Activated T-helper 1 cell treated with anti-CD3 and anti-CD28 coated beads, Interleukin-12 subunit alpha, Interleukin-12 subunit beta, Interleukin-2, Interleukin-4 antibody, amounts not matched to agents 30 ng/mL and 10 ng/mL and 1 ng/mL, durations not matched to agents 14 hours and 24 hours and 36 hours (primary cell): ENCODE measurements at places on chromosomes 2 and 18.

DNA sequence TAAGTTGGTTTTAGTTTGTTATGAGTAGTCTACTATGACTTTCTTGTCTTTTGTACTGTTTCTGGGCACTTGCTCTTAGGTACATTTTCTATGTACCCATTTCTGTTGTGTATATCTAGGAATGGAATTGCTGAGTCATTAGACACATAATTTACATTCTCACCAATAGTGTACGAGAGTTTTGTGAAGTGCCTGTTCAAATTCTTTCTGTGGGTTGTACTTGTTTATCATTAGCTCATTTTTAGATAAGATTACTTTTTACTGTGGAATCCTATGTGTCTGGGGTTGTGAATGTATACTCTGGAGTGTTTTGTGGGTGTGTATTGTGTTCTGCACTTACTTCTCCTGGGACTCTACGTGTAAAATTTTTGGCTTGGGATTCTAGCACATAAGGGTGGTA is 36.6 kb upstream of the CD28 start:
- DNase-seq = no peak

- DNase-seq = no peak
Measured at GRCh38 chr2:236749346-236749745, 179.7 kb downstream of the ACKR3 start.

GRCh38 chr18:70280007-70280925 is 8.6 kb upstream of the SOCS6 start:
- DNase-seq = no peak

DNA sequence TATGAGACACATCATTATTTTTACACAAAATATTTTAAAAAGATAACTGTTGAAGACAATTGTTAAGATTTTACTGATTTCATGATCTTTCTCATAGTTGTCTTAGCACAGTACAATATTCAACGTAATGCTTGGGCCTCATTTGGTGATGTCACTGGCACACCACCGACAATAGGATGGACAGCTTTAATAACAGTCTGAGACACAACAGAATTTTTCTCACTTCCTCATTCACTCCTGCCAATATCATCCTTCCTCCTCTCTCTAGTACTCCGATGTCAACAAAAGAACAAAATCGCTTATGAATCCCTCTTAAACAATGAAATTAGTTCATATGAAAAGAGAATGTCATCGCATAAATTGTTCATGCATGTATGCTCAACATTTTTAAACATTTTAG is 461.9 kb upstream of the CDH7 start:
- DNase-seq = no peak
